ENCODE measurements at places on chromosomes 6 and 20.

DNA sequence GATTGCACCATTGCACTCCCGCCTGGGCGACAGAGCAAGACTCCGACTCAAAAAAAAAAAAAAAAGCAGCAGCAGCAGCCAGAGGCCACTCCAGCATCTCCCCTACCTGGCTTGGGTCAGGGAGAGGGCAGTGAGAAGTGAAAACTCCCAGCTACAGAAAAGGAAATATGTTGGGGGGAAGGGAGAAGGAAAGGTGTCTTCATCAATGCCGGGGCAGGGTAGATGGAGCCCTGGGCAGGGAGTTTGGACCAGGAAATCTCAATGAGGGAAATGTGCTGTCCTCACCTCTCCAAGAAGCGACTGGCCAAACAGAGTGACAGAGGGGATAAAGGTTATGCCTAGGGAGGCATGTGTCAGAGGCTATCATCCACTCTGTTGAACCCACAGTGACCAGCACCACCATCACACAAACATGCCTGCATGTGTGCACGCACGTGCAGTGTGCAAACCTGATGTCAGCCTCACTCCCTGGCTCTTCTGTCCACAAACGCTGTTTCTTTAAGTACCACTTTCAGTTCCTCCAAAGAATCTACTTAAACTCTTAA lies 887 bp upstream of the AIF1 start:
- no peak for DNase-seq

DNA sequence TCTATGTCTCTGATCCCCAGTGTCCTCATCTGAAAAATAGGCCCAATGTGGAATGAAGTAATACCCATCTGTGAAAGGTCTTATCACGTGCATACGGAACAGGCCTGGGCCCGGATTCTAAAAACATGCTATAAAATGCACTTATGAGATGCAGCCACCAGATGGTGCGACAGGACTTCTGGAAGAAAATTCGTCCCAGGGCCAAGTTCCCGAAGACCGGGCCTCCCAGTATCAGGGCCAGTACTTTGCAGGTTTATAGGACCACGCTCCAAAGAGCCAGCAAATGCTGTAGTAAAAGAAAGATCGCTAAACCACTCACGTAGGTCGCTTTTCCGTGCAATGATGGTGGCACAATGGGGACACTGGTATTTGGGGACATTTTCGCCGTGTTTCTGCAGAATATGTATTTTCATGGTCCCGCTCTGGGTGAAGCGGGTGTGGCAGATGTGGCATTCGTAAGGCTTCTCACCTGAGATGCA lies 10.6 kb downstream of the CTCFL start:
- DNase-seq = peak; percentile 59

DNA sequence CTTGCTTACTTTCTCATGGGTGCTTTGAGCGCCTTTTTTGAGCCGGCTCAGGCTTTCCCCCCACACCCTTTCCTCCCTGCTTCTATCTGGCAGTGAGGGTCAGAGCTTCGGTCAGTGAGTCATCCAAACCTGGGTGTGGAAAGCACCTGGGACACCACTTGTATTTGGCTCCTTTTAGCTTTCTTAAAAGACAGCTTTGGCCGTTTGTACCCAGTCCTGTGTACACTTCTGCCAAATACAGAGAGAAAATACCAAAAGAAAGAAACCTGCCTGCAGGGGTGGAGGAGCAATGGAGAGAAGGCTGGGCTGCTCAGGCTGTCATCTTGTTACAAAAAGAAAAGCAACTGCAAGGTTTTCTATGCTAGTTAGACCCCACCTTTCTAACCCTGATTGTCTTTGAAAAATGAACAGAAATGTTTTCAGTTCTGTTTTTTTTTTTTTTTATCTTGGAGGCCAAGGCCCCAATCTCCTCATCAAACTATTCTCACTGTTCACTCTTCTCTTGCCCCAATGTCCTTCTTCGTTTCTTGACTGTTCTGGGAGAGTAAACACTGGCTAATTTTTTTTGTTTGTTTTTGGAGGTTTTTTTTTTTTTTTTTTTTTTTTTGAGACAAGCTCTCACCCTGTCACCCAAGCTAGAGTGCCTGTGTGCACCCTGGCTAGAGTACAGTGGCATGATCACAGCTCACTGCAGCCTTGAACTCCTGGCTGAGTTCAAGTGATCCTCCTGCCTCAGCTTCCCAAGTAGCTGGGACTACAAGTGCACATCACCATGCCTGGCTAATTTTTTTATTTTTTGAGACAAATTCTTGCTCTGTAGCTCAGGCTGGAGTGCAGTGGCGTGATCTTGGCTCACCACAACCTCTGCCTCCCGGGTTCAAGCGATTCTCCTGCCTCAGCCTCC lies 76.4 kb downstream of the SSR1 start:
- DNase-seq = no peak

- no peak for DNase-seq
Observed at GRCh38 chr6:112188906-112189305, 65.5 kb downstream of the LAMA4 start.

DNA sequence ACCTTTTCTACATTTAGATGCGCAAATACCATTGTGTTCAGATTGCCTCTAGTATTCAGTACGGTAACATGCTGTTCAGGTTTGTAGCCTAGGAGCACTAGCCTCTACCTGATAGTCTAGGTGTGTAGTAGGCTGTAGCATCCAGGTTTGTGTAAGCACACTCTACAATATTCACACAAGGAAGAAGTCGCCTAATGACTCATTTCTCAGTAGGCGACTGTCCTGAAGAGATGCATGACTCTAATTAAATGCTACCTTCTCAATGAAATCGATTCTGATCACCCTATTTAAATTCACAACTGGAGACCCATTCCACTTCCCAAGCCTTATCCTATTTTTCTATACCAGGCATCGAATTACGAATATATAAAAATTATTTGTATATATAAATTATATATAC lies 1.3 kb downstream of the MCUR1 start:
- no peak for DNase-seq

DNA sequence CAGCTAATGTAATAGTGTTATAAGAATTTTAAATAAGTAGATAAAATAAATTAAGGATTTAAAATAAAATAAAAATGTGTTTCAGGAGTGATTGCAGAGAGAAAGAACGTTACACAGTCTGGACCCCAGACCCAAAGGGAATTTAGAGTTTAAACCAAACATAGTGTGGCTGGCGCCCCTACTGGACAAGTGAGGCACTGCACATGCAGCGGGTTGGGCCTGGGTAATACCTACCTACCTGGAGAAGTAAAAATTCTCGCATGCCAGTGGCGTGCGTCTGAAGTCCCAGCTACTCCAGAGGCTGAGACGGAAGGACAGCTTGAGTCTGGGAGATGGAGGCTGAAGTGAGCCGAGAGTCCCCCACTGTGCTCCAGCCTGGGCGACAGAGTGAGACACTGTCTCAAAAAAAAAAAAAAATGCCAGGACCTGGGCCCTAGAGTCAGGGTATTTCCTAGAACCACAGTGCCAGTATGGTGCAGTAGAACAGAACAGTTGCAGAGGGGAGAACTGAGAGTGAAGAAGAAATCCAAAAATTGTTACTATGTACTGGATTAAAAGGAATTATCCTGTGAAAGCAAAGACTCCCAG lies 71.4 kb upstream of the TCF21 start:
- no peak for DNase-seq

DNA sequence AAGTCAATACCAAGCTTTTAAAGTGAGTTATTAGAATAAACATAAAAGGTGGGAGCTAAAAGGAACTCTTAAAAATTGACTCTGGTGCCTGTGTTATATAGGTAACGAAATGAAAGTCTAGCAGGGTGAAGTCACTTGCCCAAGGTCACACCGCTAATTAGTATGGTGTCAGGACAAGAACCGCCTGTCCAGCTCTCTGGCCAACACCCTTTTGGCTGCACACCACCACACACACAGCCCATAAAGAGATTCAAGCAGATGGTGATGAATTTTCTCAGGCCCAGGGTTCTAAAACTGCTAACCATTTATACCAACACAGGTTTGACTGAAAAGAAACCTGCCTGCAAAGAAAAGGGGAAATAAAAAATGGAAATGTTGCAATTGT lies 20.2 kb downstream of the GFOD1 start:
- no peak for DNase-seq

GRCh38 chr20:23939063-23939462 lies 49.5 kb downstream of the GGTLC1 start:
- DNase-seq = no peak
